ENCODE measurements at places on chromosomes 7 and 10.

DNA sequence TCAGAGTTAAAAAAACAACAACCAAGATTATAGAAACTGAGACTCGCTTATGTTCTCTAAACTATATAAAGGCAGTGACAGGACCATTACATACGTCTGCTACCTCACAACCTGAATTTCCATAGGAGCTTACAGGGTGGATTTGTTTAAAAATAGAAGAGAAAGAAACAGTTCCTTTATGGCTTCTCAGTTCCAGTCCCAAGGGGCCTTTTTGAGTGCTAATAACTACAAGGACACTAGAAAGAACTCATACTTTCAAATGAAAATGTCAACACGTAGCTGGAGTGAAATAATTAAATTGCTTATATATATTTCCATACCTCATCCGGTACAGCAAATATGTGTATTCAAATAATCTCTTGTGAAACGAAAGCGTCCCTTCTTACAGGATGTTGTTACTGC is 19.7 kb downstream of the TSPAN12 start:
- no peak for DNase-seq

- DNase-seq = no peak
Measured at GRCh38 chr7:10708447-10708846, 265.2 kb upstream of the PHF14 start.

- no peak for DNase-seq
Measured at GRCh38 chr10:102235598-102235920, 5.8 kb downstream of the PITX3 start.

GRCh38 chr10:80501381-80501912 is 36.3 kb upstream of the SH2D4B start:
- no peak for DNase-seq

GRCh38 chr7:23334482-23335056 is 35.4 kb downstream of the MALSU1 start:
- DNase-seq = no peak

- no peak for DNase-seq
Measured at GRCh38 chr7:49166441-49166840, 242.1 kb downstream of the CDC14C start.

DNA sequence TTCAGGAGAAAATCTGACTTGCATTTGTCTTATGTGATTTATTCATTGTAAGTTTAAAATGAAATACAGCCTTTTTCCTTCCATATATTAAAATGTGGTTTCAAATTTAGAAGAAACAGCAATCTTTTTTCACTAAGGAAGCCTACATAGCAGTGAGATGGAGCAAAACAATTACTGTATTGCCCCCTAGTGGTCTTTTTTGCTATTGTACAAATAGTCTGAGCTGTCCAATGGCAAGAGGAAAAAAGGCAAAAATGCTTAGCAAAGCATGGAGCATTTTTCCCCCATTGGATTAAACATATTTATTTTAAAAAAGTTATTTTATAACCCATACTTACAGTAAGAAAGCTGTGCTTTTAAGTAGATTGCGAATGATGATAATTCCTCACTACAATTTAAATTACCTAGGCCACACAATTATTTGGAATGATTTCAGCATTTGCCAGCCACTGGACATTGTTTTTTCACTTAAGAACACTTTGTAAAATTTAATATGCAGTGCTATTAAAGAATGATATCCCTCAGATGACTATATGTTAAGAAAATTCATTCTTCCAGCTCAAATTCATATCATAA is 119.5 kb downstream of the CPED1 start:
- peak; percentile 2 for DNase-seq

DNA sequence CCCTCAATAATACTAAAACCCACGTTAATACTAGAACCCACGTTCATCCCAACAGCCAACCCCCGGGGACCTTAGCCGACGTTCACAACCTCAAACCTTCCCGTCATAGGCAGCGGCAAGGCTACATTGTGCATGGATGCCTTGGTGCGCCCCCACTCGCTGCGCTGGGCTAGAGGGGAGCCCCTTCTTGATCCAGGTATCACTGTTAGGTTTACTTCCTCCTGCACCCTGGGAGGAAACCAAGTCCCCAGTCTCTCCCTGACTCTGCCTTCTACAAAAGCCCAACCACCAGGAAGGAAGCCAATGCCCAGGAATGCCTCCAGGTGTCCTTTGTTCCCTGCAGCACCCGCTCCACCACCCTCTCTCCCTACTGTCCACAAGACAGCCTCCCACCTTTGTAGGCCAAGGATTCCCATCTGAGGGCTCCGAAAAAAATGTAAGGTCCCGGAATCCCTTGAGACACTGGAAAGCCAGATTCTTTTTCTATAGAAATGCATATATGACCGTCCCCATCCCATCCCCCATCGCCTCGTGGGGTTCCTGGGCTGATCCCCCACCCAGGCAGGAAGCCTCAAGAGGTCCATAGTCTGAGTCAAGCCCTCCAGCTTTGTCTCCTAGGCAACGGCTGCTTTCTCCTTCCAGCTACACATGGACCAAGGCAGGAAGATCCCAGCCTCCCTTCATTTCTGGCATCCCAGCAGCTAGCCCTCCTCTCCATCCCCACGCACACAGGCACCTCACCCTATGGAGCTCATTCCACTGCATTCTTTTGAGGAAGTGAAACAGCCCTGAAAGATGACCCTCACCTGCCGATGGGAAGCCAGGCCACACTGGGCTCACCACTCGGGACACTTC is 25.2 kb downstream of the CTBP2 start:
- no peak for DNase-seq

- DNase-seq = no peak
Measured at GRCh38 chr7:46107610-46108217, 186.6 kb upstream of the IGFBP3 start.

DNA sequence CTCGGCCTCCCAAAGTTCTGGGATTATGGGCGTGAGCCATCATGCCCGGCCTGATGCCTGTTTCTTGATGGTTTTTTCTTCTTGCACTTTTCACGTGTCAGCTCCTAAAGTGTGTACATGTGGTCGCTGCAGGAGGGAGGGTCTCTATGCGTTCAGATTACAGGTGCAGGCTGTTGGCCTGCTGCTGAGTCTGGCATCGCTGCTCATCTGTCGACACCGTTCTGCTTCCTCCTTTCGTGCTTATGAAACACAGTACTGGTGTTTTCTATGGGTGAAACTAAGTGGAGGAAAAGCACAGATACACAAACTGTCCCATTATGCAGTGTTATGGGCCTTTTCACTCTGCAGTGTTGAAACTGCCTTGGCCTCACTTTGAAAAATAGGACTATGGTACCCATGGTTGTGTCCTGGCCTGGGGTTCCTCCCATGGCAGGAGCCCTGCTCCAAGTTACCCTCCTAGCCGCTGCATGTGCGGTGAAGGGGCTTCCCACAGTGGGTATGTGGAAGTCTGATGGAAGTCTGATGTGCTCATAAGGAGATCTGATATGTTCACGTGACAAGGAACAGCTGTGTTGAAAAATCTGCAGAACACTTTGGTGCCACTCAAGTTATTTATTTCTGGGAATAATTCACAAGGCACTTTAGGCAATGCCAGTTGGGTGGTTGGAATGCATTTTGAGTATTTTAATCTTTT is 23.5 kb downstream of the OGDH start:
- DNase-seq = no peak
